Coronary artery (tissue), 2 donors: ENCODE measurements at places on chromosomes 12 and 14.

DNA sequence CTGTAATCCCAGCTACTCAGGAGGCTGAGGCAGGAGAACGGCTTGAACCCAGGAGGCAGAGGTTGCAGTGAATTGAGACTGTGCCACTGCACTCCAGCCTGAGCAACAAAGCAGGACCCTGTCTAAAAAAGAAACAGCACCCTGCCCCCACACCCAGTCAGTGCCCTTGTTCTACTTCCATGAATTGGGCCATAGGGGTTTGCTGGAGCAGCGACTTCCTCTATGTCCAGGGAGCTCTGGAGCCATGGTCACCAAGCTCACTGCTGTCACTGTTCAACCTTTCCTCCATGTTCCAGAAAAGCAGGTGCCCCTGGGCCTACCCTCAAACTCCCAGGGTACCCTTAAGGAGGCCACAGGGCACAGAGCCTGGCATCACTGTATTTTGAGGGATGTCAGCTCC lies 116.8 kb downstream of the RIN3 start:
- DNase-seq = no peak

DNA sequence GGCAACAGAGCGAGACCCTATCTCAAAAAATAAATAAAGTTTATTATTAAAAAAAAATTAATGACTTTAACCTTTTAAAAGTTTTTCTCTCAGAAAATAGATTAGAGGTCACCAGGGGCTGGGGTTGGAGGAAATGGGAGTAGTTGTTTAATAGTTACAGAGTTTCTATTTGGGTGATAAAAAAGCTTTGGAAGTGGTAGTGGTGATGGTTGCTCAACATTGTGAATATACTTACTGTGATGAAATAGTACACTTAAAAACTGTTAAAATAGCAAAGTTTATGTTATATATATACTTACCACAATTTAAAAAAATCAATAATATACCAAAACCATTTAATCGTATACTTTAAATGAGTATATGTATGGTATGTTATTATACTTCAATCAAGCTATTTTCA lies 59.6 kb downstream of the ARL6IP4 start:
- no peak for DNase-seq

GRCh38 chr14:106417224-106418049 lies 891.1 kb downstream of the TMEM121 start:
- DNase-seq = no peak

DNA sequence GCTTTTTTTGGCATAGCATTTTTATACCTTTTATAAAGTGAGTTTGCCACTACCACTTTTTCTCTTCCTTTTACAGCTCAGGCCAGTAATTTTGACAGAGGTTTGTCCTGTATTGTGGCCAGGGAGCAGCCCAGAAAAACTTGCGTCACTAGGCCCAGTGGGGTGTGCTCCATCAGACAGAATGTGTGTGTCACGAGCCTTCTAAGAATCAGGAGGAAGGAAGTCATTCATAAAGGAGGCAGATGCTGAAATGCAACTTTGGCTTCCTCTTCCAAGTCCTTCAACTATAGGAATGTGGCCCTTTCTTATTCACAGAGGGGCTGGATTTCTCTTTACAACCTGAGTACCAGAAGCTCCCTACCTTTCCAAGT lies 10.1 kb upstream of the RAB35 start:
- no peak for DNase-seq

DNA sequence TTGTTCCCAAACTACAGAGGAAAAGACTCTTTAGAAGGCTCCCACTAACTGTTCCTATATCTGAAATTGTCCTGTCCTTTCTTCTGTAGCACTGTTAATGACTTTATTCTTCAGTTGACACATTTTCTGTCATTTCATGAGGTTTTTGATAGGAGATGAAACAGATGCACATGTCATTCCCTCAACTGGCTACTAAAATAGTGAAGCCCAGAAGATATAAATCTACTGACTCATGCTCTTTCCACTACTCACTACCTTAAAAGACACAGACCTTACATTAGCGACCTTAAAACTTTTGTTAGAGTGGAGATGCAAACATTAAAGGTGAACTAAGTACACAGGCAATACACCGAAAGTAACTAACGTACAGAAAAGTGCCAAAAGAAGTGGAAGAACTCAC lies 59.5 kb upstream of the ANKS1B start:
- no peak for DNase-seq

GRCh38 chr14:99441157-99441870 lies 39.3 kb downstream of the SETD3 start:
- DNase-seq = no peak

DNA sequence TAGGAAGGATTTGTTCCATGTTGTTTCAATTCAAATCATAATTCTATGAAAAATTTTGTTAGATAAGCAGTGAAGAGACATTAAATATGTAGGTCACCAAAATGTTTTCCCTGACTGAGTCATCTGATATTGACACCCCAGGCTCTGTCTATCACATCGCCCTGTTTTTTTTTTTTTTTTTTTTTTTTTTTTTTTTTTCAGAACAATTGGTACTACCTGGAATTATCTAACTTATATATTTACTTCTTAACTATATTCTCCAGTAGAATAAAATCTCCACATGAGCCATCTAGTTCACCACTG lies 97.8 kb upstream of the KRAS start:
- DNase-seq = no peak

GRCh38 chr14:76706811-76707210 lies 54.5 kb upstream of the VASH1 start:
- DNase-seq = no peak

- no peak for DNase-seq
Observed at GRCh38 chr14:74973003-74973653, 17.7 kb upstream of the PGF start.

GRCh38 chr12:99600388-99600787 lies 47.2 kb upstream of the GARIN6 start:
- DNase-seq = no peak

- no peak for DNase-seq
Observed at GRCh38 chr14:65916055-65916454, 503.5 kb downstream of the FUT8 start.

GRCh38 chr12:53975479-53976152 lies 862 bp upstream of the HOTAIR start:
- DNase-seq = no peak

- DNase-seq = no peak
Observed at GRCh38 chr12:32400114-32400672, 835 bp downstream of the FGD4 start.

DNA sequence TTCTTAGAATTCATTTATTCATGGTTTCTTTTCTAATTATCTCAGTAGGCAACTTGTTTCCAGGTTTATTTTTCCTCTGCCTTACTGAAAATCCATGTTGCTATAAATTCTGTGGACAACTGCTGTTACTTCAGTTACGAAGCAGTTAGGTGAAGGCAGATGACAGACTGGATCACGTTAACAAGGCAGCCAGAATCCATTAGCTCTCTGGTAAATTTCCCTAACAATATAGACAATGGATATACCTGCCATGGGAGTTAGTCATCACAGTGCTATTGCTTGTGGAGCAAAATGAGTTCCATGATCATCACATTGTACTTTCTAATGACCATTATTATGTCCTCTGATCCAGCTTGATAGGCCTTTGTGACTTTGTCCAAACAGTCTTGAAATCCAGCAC lies 291.5 kb downstream of the NELL2 start:
- DNase-seq = no peak

GRCh38 chr12:50111395-50111692 lies 692 bp upstream of the COX14 start:
- DNase-seq = no peak

GRCh38 chr12:583251-583869 lies 79.9 kb downstream of the NINJ2 start:
- DNase-seq = no peak

DNA sequence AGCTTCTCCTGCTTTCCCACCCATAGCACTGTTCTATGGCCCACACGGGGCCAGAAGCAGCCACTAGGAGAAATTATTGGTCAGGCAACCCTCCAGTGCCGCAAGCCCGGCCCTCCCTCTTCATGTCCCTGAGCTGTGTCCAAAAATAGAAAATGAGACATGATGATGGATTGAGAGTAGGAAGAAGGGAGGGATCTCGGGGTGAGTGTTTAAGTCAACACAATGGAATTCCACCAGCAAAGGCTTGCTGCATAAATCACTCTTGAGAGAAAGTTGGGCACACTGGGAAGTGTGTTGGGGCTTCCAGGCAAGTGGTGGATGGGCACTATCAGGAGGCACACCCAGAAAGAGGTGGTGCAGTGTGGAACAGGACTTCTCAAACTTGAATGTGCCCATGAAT lies 94.2 kb downstream of the LLPH start:
- DNase-seq = peak; percentile 74

DNA sequence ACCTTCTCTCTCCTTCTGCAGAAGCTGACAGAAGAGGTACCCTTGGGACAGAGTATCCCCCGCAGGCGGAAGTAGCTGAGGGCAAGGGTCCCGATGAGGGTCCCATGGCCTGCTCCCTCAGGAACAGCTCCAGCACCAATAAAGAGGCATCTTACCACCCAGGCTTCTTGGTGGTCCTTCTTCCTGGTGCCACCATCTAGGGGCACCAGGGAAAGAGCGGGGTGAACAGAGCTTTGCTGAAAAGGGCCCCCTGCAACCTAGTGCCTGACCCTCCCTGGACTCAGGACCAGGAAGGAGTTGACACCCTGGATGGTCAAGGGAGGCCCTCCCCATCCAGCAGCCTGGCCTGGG lies 591 bp upstream of the IRF9 start:
- no peak for DNase-seq

GRCh38 chr14:69854598-69854997 lies 24.6 kb upstream of the SMOC1 start:
- DNase-seq = no peak

DNA sequence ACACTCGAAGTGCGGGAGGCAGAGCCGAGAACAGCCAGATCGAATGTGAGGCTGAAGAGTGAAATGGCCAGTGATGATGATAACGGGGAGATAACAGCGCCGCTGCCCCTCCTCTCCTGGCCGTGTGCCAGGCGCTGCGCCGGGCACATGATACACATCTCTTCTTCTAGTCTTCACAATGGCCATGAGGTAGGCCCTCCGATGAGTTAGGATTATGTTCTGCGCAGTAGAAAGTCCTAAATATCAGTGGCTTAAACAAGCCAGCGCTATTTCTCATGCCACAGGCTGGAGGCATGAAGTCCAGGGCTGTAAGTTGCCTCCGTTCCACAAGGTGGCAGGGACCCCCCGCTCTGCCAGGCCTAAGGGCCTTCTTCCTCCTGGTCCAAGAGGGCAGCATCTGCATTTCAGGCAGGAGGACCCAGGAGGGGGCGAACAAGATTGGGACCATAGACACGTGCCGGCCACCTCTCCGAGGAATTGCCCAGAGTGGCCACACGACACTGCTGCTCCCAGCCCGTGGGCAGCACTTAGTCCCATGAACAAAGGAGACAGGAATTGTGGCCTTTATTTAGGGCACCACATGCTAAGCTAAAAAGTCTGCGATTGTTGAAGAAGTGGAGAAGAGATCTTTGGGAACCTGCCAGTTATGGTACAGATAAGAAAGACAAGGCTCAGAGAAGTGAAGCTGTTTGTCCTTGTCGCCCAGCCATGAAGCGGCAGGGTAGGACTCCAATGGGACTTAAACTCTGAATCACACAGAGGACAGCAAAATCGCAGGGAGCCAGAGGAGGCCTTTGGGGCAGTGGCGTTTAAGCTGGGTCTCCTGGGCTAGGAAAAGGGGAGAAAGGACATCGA lies 10.9 kb upstream of the HVCN1 start:
- no peak for DNase-seq

DNA sequence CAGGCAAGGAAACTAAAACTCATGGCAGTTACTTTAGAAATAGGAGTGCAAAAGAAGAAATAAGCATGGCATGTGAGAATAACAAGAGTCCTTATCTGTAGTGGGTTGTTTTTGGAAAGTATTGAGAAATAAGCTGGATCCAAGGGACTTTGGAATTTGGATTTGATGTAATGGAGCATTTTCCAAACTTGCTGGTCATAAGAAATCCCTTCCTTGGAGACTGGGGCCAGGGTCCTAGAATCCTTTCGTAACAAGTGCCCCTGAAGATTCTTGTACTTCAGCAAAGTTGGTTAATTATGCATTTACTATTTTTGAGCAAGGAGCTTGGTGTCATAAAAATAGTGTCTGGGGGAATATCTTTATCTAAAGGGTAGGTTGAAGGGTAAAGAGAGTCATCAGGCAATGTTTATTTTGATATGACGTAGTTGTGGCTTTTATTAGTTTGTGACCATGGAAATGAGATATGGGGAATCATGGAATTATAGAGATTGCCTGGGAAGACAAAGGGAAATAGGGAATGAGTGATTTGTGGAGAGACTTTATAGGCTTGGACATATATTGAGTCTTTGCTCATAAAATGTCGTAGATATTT lies 53.9 kb downstream of the WNK1 start:
- DNase-seq = no peak

DNA sequence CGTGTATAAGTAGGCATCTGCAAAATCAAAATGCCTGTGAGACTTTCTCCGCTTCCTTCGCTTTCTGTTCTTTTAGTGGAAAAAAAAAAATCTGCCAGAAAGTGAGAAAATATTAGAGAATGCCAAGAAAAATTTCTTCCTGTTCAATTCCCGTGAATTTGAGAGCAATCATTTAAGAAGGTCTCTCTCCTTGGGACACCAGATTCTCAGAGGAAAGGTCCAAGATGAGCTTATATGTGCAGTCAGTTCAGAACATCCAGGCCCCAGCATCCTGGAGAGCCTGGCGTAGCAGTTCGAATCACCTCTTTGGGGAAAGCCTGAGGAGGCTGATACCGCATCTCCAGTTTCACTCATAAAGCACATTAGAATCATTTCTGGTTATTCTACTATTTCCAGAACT lies 912.8 kb downstream of the GALC start:
- DNase-seq = no peak

DNA sequence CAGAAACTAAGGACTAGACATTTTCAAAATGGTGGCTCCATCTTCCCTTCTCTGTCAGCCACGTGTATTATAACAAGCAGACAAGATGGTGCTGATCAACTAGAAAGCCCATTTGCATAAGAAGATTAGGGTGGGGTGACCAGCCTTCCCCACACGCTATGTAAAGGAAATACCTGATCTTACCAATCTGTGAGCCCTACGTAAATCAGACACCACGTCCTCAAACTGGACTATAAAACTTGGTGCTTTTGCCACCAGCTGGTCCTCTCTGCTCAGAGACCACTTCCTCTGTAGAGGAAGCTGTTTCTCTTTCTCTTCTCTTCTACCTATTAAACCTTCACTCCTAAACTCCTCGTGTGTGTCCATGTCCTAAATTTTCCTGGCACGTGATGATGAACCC lies 101.1 kb upstream of the PLEKHG7 start:
- DNase-seq = no peak

DNA sequence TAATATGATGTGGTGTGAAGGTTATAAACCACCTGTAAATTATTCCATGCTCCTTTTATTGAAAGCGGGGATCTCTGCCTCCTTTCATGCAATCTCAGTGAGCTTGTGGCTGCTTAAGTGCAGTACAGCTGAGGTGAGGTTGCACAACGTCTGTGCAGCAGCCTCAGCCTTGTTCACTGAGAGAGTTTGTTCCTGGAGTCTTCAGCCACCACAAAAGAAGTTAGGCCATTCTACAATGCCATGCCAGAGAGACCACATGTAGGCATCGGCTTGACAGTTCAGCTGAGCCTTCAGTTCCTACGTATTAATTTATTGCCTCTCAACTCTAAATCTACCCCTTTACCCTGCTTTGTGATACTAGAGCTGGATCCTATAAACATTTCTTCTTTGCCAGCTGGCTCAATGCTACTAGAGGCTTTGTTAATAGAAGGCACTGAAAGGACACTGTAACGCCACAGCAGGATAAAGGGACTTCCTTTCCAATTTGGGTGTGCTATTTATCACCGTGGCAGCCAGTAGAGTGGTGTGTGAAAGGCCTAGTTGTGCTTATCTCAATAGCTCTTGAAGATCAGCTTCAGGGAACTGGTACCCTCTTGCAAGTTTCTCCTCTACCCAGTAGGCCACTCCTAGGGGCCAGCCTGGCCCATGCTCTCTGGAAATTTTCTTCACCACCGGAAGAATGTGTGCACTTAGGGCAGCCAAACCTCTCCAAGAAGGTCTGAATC lies 337.7 kb downstream of the IPO8 start:
- DNase-seq = no peak
